ENCODE measurements at places on chromosomes 13 and 19.
A peak's percentile ranks its signal among the peaks of the same experiment; 100 is the strongest.

DNA sequence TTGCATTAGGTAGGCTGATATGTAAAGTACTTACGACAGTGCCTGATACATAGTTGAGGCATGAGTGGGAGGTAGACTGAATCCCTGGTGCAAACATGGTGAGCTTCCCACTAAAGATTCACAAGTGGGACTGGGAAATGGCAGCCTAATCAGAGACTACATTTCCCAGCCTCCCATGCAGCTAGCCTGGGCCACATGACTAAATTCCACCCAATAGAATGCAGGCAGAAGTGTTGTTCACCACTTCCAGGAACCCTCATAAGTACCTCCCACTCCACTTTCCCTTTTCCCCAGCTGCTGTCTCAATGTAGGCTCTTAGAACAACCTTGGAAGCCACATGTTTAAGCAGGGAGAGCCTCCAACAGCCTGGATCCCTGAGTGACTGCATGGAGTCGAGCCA, 104.9 kb downstream of the CACNA1A start:
- DNase-seq: no peak

DNA sequence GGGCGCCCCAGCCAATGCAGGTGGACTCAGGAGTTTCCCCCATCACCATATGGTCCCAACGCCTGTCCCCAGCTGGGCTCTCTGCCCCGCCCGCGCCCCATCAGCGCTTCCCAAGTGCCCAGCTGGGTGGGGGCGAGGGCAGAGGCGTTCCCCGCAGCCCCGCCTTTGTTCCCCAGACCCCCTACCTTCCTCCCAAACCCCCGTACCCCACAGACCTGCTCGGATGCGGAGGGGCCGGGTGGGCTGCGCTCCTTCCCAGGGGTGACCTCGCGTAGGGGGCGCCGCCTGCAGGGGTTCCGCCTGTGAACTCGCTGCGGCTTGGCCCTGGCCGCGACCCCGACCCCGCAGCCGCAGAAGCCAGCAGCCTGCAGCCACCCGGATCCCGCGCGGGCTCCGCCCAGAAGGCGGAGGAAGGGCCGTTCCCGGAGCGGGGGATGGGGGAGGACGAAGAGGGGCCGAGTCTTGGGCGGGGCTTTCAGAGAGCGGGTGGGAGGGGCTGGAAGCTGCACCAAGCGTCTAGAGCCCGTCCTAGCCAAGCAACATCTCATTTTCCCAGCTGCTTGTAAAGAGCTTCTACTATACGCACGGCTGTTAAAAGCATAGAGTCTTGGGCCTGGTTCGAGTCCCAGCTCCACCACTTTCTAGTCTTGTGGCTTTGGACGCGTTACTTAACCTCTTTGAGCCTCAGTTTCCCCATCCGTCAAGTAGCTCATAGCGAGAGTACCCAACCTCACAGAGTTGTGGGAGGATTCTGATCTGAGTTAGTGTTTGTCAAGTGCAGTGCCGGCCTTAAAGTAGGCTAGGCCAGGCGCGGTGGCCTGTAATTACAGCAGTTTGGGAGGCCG, at the start of gene RAB3D:
Gene RAB3D (minus strand): TSS at position 404 of the 845 bp plus-strand sequence. CDS start 2,258 bp downstream, outside the sequence.
- peak; percentile 86 for DNase-seq

- DNase-seq: no peak
Measured at GRCh38 chr13:33178209-33178840, 107.2 kb downstream of the STARD13 start.

- no peak for DNase-seq
Measured at GRCh38 chr19:18483119-18483890, 38.6 kb downstream of the ELL start.

- DNase-seq: no peak
Measured at GRCh38 chr13:110633776-110634175, 18.4 kb downstream of the NAXD start.

DNA sequence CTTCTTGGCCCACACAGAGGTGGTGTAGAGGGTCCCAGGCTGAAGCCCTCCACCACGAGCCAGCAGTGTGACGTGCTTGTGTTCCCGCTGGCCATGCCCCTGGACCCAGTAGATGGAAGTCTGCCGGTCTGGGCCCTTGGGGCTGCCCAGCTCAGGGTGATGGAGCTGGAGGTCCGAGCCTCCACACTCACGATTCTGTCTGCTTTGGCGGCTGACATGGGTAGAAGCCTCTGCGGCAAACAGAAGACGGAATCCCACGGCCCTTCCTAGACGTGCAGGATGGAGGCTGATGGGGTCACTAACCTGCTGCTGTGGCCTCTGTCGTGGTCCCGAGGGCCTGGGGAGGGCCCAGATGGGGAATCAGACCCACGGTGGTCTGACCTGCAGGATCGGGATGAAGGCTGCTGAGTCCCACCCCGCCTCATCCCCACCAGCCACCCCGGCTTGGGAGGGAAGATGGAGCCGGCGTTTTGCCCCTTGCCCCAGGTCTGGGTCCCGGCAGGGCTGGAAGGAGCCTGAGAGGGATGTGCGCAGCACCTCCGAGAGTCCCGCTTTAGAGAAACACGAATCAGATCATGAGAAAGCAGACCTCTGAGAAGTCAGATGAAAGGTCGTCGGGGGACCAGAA, 4.4 kb downstream of the TMEM86B start:
- DNase-seq: no peak

DNA sequence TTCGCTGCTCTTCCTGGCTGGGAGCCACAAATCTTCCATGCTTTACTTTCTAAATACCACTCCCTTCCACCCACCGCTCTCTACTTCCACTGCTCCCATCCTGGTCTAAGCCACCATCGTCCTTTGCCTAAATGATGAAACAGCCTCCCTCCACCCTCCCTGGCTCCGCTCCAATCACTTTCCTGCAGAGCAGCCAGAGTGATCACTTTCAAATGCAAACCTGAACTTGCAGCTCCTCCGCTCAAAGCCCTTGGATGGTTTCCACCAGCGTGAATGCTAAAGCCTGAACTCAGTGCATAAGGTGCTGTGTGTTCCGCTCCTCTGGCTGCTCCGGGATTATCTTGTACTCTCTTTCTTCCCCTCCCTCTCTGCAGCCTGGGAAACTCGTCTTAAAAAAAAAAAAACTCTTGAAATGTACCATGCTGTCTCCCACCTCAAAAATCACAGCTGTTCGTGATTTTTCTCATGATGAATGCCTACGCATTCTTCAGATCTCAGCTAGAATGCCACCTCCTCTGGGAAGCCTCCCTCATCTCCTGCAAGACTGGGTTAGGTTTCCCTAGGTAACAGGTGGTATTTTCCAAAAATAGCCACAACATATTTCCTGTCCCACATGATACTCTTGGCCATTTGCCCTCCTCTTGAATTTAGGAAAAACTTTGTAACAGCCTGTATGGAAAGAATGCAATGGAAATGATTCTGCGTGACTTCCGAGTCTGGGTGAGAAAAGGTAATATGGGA, 3.7 kb upstream of the SIN3B start:
- DNase-seq: peak; percentile 80

- DNase-seq: no peak
Measured at GRCh38 chr19:35911173-35911572, 3.1 kb upstream of the TYROBP start.

DNA sequence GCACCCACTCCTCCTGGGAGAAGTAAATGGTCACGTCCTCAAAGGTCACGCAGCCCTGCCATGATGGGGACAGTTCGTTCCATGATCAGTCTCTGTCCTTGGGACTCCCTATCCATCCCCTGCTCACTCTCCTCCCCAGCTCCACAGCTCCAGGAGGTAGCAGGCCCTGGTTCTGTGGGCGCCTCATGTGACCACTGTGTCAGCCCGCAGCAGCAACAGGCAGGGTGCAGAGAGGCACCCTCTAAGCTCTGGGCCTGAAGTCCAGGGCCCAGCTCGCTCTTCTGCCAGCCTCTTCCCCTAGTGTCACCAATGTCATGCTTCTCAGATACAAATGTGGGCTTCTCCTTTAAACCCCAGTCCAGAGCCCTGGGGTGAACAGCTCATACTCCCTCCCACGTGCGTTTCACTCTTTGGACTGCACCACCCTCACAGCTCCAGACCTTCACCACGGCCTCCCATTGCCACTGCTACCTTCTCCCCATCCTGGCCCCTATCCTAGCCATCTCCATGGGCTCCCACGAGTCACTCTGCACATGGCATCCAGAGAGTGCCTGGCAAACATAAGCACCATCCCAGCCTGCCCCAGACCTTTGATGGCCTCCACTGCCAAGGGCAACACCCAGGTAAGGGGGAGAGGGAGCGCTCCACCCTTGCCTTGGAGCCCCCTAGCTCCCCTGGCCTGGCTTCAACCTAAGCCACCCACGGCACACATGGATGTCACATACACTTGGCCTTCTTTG, 2.9 kb downstream of the ZNF792 start:
- no peak for DNase-seq

All from NT2/D1 (cell line).